ENCODE measurements at places on chromosomes 3 and 15.

- DNase-seq, result no peak
These were observed 960 bp downstream of the THBS1 start for GRCh38 chr15:39581793-39582285.

DNA sequence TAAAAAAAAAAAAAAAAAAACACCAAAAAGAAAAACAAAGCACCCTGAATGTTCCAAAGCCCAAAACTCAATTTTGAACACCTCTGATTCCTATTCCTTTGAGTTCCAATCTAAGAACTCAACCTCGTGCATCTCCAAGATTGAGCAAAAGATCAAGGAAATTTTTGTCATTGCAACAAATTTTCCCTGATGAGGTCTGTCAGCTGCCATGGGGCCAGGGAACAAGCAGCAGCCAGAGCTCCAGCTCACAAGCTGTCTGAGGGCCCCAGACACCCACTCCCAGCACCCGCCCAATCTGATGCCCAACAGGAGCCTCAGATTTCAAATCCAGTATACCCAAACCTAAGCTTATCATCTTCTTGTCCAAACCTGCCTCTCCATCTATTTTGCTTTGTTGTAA is 87.6 kb upstream of the ACP3 start:
- DNase-seq, result no peak

DNA sequence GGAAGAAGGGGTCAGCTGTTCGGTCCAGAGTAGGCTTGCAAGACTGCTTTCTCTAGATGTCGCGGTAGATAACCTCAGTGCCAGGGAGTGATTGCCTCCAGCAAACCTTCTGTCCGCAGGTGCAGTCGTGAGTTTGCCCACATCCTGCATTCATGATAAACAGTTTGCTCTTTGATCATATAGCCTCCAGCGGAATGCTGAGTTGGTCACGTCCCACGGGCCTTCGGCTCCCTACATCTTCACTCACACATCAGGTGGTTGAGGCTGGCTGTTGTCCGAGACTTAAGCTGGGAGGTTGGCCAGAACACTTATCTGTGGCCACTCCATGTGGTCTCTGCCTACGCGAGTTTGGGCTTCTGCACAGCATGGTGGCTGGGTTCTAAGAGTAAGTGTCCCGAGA is 62.1 kb upstream of the NR2C2 start:
- peak; percentile 88 for DNase-seq

- no peak for DNase-seq
These were observed 234.2 kb downstream of the WNT5A start for GRCh38 chr3:55252921-55253320.

DNA sequence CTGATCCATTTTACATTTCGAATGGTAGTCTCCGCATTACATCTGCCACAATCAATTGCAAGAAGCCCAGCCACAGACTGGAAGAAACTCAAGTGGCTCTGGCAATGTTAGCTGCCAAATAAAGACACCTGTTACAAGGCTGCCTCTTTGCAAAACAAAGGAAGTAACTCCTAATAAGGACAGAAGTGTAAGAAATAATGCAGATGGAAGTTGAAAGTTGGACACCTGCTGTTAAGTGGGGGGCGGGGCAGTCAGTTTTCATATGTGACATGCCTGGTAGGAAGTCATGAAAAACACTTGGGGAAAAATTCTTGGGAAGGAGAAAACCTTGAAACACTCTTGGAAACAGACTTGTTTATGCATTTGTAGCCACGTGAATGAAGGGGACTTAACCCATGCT is 54.1 kb upstream of the ATP2C1 start:
- peak; percentile 84 for DNase-seq

DNA sequence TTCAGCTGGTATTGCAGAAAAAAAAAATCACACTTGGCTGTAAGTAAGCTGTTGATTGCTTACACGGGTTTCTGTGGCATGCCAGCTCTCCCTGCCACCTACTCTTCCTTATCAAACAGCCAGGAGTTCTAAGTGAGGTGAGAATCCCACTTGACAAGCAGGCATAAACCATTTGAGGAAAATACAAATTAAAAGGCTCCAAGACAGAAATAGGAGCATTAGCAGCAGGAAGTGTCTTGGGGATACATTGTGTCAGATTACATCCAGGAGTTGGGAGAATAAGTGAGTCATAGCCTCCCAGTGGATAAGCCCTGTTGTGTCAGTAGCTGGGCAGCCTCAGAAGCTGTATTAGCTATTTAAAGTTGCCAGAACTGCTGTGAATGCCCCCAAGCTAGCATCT is 256.0 kb downstream of the CNTN4 start:
- DNase-seq, result no peak

GRCh38 chr15:48191574-48192225 is at the start of gene CTXN2:
TSS of gene CTXN2 (plus strand) at chr15:48191665. CDS start at chr15:48201301, 9,636 bp downstream.
- DNase-seq, result no peak

DNA sequence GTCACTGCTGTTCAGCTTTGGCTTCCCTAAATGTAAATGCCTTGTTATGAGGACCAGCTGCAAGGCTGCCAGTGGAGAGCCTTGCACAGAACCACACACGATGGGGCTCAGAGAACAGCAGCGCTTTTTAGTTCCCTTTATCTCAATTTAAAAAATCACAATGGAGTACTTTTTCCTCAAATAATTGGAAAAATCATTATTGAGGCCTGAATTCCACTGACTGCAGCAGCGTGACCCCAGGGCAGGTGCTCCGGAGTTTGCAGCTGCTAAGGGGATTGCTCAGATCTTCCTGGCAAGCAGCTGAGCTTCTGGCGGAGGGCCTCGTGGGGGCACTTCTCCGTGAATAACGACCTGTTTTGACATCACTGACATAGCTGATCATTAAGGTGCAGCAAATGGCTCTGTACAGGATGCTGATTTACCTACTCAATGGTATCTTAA is 245.6 kb upstream of the TRIM42 start:
- DNase-seq, result no peak

DNA sequence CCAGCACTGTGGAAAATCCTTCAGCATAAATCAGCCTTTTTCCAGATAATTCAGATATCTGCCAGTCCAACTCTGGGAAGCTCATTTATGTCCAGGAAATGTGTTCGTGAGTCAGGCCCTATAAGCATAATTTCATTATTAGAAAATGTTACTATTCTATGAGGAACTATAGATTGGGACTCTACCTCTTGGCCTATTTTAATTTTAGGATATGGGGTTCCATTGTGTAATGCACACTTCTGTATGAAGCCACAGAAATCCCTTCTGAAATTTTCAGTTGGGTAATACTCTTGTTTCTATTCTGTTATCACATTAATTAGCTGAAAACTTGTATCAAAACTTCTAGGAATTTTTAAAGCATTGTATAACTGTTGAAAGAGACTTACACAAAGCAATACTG is 43.9 kb upstream of the IL12A start:
- DNase-seq, result no peak
